ENCODE measurements at places on chromosomes 12 and 14.

- peak; percentile 86 for DNase-seq
- H3K4me3 ChIP-seq: peak overlapping the region; percentile 58
- H3K4me1 ChIP-seq: no peaks in the 10 kb centered on the region
- peaks cover 30% of the 10 kb centered on the region for H3K36me3 ChIP-seq
These were observed 3.5 kb downstream of the PTPN21 start for GRCh38 chr14:88551094-88551870.

DNA sequence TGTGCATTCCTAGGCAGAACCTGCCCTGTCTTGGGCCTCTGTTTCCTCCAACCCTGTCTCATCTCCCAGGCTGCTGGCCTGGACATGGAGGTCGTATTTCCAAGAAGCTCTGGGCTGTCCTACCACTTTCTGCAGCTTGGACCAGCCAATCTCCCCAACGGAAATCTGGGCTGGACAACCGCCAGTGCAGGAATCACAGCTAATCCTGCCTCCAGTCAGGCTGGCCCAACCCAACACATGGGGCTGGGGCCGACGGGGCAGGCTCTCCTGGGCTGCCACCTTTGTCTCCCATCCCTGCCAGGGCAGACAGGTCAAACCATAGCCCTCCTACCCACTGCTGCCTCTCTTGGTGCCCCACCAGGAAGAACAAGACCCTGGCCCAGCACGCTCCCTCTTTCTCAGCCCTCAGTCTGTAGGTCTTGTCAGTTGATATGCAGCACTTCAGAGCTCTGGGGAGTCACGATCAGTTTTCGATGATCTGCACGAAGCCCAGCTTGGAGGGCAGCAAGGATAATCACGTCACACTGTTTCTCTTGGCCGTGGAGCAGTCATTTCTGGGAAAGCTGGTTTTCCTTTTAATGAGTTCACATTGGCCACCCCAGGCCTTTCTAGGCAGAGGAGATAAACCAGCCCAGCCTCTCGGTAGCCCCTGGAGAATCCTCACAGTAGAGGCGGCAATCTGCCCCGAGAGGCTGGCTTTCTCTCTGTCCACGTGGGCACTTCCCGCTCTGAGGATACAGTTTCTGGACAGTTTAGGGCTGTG is 195.2 kb upstream of the PRMT8 start:
- DNase-seq: no peak
- H3K4me1 ChIP-seq: no peaks in the 10 kb centered on the region
- no peaks in the 10 kb centered on the region for H3K27me3 ChIP-seq

DNA sequence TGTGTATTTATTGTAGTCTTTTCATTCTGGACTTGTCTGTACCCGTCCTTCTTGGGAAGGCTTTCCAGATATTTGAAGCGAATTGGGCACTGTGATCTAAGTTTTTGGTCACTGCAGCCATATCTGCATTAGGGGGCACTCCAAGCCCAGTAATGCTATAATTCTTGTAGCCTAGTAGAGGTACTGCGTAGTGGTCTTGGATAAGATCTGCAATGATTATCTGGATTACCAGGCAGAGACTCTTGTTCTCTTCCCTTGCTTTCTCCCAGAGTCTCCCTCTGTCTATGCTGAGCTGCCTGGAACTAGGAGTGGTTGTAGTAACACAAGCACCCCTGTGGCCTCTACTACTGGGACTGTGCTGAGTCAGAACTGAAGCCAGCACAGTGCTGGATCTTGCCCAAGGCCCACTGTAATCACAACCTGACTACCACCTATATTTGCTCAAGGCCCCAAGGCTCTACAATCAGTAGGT is 30.0 kb downstream of the SLC38A2 start:
- no peak overlapping the region for H3K27ac ChIP-seq
- H3K27me3 ChIP-seq: no peaks in the 10 kb centered on the region
- H3K4me3 ChIP-seq: no peak overlapping the region
- 0 out of 2 replicates have a peak, but pooled peaks cover 9% of the 10 kb centered on the region for H3K36me3 ChIP-seq
- H3K4me1 ChIP-seq: no peaks in the 10 kb centered on the region

- DNase-seq: no peak
- no peaks in the 10 kb centered on the region for H3K27me3 ChIP-seq
- H3K4me3 ChIP-seq: no peak overlapping the region
- no peak overlapping the region for H3K27ac ChIP-seq
These were observed 35.5 kb downstream of the BORCS5 start for GRCh38 chr12:12392413-12392812.
